ENCODE measurements at places on chromosomes 3 and 15. TPM values are rescaled to one million over a fixed set of nuclear protein-coding genes. Genes with fewer than 3 reads are reported as not detected.

Gene GPR160
- 43.8 TPM for polyA plus RNA-seq

Gene CYP1A1
- polyA plus RNA-seq, result 0.20 TPM

Gene ARGFX
- polyA plus RNA-seq, result not detected

Gene CDHR4
- polyA plus RNA-seq, result not detected

Gene ZNF662
- 2.1 TPM for polyA plus RNA-seq

Gene PSTPIP1
- polyA plus RNA-seq, result 6.6 TPM

Gene LRRN1
- 0.20 TPM for polyA plus RNA-seq

Gene GOLGA8M
- polyA plus RNA-seq, result not detected

All from stomach (tissue), 19 donors.